ENCODE measurements at places on chromosomes 12 and 14.
A peak's percentile ranks its signal among the peaks of the same experiment; 100 is the strongest.

DNA sequence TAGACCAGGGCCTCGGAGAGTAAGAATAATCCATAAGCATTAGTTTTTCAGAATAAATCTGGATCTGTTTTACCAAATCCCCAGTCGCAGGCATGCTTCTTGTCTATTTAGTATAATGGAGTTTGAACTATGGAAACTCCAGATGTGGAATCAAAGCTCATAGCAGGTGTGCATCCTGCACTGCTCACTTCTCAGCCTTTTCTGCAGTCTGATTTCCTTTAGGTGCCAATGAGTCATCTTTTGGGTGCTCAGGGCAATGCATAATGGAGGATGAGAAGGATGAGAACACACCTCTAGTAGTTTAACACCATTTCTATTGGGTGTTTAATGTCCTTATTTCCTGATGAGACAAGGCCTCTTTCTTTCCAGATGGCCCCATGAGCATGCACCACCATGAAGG, 961.2 kb downstream of the TMEM121 start:
- no peak for DNase-seq

DNA sequence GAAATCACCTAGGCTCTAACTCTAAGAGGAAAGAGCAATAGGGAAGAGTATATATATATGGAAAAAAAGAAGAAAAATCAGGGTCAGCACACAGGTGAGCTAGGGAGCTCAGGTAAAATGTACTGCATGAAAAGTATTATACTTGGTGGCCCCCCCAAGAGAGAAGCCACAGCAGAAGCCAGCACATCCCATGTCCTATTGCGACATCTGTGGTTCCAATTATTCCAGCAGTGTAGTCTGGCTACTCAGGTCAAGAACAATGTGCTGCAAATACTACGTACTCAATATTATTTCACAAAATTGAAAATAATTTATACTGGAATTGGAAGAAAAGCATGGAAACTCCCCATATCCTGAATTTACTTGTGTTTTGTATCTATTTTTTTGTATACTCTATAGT, 85.5 kb downstream of the CEP83 start:
- no peak for DNase-seq

DNA sequence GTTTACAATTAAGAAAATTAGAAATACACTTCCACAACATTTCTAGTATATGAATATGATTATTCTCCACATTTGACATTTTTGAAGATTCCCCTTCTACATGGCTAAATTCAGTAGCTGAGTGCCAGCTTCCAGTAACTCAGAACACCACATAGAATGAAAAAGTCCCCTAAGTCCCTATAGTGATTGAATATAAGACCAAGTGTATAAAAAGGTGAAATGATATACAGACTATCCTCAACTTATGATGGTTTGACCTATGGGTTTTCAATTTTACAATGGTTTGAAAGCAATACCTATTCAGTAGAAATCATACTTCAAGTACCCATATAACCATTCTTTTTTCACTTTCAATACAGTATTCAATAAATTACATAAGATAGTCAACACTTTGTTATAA, 15.8 kb downstream of the ATL1 start:
- DNase-seq: no peak

GRCh38 chr14:77120771-77121743, 20.5 kb downstream of the ZDHHC22 start:
- DNase-seq: peak; percentile 57

GRCh38 chr12:19025582-19025981, 104.0 kb upstream of the PLEKHA5 start:
- DNase-seq: no peak

DNA sequence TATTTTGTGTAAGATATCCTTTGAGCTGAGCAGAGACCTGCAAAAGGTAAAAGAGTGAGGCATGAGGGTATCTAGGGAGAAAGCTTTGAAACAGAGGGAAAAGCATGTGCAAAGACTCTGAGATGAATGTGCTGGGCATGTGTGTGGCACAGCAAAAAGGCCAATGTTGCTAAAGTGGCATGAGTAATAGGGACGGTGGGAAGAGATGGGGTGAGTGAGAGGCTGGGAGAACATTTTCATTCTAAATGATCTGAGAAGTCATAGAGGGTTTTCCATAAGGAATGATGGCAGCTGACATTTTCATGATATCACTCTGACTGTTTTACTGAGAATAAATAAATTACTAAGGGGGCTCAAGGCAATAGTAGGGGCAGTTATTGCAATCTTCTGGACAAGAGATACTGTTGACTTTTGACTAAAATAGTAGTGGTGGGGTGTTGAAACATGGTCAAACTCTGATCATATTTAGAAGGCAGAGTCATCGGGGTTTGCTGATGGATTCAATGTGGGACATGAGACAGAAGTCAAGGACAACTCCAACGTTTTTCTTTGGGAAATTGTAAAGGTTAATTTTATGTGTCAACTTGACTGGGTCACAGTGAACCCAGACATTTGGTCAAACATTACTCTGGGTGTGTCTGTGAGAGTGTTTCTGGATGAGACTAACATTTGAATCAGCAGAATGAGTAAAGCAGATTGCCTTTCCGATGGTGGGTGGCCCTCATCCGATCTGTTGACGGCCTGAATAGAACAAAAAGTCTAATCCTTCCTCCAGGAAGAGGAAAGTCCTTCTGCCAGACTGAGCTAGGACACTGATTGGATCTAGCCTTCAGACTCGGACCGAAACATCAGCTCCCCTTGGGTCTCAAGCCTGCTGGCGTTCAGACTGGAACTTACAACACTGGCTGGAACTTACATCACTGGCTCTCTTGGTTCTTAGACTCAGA, 193.9 kb upstream of the PLXNC1 start:
- DNase-seq: no peak

- no peak for DNase-seq
Measured at GRCh38 chr14:58082491-58083098, 69.4 kb downstream of the ARMH4 start.

GRCh38 chr12:41064411-41064810, 123.7 kb upstream of the PDZRN4 start:
- DNase-seq: no peak

GRCh38 chr14:60922050-60922449, 58.8 kb downstream of the TRMT5 start:
- DNase-seq: no peak

DNA sequence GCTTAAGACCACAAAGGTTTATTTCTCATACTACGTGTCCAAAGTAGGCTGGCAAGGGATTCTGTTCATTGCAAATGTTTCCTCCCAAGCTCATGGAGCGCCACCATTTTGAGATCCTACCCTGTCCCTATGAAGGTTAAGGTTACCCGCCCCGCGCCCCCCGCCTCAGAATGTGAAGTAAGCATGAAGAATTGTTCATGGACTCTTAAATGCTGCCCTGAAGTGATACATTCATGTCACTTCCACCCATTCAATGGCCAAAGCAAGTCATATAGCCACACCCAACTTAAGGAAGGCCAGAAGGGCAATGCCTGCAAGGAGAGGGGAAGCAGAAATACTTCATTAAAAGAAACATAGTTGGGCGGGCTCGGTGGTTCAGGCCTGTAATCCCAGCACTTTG, 4.2 kb downstream of the TMEM253 start:
- DNase-seq: no peak

- DNase-seq: no peak
Measured at GRCh38 chr12:52059582-52060497, 8.6 kb downstream of the NR4A1 start.

All from midbrain (tissue), 1 donor.